ENCODE measurements at places on chromosomes 2 and 18.

DNA sequence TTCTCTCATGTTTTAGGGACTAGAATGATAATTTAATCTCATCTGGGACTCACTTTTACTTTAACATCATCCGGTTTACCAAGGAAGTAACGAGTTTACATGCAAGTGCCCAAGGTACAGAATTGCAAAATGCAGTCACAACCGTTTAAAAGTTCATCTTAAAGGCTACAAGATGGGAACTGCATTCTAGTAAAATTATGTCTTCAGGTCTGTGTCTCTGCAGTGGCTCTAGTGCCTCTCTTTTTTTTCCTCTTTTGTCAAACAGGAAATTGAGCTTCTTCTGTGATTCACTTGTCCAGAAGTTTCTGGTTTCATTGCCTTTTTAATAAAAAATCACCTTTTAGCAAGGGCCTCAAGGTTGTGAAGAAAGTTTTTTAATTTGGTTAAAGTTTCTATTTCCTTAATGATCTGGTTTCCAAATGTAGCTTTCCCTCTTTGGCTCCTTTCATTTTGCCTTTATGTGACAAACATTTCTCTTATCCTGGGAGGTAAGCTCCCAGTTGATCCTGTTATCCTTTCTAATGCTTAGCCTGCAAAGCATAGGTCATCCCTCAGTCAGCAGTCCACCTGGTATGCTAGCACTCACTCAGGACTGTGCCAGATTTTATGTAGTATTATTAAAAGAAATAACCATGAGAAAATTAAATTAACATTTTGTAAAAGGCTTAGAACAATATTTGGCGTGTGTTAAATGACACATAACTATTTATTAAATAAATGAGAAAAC, 2.4 kb downstream of the GLS start:
- DNase-seq: no peak

- no peak for DNase-seq
Measured at GRCh38 chr2:106563195-106563594, 76.0 kb downstream of the CD8B2 start.

GRCh38 chr2:118584062-118584749, 263.2 kb downstream of the EN1 start:
- DNase-seq: no peak

DNA sequence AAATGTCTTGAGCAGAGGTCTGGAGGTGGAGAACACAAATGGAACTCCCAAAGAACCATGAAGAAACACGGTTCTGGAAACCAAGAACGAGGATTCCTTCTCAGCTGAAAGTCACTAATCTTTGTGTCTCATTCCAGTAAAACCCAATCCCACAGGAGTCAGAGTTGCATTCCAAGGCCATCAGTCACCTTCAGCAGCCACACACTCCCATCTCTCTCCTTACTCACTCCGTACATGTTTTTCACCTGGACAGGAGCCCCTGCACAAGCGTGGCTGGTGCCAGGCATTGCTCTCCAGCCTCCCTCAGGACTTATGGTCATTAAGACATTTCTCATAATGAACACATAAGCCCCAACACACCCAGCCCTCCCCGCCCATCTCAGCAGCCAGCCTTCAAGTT, 175.4 kb upstream of the SIX2 start:
- no peak for DNase-seq

Measured in cortex of kidney (tissue), 1 donor.